Stimulated activated CD4-positive, alpha-beta T cell treated with anti-CD3 and anti-CD28 coated beads, Interleukin-15, amount 100 ng/mL, for 24 hours (primary cell): ENCODE measurements at places on chromosomes 3 and 15.

DNA sequence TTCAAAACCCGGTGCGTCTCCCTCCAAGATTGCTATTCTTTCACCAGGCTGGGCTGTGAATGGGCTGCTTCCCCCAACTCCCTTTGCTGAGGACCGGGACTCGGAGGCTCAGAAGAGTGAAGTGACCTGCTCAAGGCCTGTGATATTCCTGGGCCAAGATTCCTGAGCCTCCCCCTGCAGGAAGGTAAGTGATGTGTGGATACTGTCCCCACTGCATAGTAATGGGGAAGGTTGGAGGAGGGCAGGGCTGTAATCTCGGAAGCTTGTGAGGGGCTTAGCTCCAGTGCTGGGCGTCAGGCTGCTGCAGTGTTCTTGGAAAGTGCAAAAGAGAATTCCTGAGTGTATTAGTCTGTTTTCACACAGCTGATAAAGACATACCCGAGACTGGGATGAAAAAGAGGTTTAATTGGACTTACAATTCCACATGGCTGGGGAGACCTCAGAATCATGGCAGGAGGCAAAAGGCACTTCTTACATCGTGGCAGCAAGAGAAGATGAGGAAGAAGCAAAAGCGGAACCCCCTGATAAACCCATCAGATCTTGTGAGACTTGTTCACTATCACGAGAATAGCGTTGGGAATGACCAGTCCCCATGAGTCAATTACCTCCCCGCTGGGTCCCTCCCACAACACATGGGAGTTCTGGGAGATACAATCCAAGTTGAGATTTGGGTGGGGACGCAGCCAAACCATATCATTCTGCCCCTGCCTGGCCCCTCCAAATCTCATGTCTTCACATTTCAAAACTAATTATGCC lies 67.6 kb downstream of the EFCAB12 start:
- DNase-seq, result no peak

GRCh38 chr3:184525337-184526087 lies 36.1 kb upstream of the EPHB3 start:
- DNase-seq, result peak; percentile 34

DNA sequence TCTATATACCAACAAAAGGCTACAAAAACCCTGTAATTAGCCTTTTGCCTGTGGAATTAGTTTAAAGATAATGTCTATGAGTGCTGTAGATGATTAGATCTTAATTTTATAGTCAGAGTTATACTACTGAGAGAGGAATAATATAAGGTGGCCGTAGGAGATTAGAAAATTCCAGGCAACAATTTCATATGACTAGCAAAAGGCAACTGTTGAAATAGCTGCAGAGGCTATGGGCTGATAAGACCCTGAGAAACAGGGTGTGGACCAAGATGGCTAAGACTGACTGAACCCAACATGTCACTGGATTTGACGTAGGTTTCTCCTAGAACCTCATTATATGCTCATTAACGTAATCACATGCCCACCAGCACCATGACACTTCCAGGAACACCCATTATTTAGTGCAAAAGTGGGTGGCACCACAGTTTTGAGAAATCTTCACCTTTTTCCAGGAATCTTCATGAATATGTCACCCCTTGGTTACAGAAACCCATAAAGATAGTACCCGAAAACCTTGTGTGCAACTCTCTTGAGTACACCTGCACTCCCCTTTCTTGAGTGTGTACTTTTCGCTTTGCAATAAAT lies 29.1 kb upstream of the SCG3 start:
- DNase-seq, result no peak

- no peak for DNase-seq
Measured at GRCh38 chr3:113783463-113783862, 36.6 kb downstream of the ATP6V1A start.

- DNase-seq, result no peak
Measured at GRCh38 chr3:81218023-81218422, 543.4 kb downstream of the GBE1 start.

- no peak for DNase-seq
Measured at GRCh38 chr3:2645001-2645400, 465.2 kb downstream of the IL5RA start.

- DNase-seq, result no peak
Measured at GRCh38 chr15:90593499-90594158, 63.9 kb downstream of the CRTC3 start.

- peak; percentile 32 for DNase-seq
Measured at GRCh38 chr3:13391308-13391707, 28.8 kb downstream of the NUP210 start.

DNA sequence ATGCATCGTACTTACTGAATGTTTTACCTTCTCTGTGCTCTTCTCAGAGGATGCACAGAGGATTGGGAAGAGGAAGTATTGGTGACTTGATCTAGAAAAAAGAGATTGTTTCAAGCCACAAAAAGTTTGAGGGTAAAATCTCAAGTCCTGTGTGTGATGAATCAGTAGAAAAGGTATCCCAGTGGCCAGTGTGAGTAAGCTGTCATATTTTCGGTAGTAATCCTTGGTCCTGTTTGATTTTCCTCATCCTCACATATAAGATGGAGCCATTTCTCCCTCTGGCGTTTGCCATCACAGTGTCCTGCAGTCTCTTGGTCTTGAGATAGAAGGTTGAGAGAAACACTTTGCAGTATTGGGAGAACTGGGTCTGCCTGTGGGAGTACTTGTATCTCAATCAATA lies 166.8 kb downstream of the LPP start:
- no peak for DNase-seq

GRCh38 chr3:40754994-40755393 lies 230.2 kb downstream of the ZNF621 start:
- no peak for DNase-seq

- DNase-seq, result no peak
Measured at GRCh38 chr3:106401666-106402490, 533.1 kb upstream of the CBLB start.

DNA sequence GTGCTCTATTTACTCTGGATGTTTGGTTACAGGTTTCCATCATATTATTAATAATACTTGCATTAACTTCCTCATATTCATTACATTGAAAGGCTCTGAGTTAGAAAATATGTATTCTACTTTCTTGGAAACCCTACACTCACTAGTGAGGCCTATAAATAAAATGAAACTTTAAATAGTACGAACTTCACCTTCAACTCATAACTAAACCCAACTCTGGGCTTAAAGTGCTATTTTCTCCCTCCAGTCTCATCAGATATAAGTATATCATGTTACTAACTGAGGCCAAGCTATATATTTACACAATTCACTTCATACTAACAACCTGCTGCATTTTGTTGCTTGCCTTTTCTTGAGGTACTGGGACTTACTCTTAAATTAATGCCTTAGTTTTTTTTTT lies 306.7 kb downstream of the TIGIT start:
- no peak for DNase-seq

- no peak for DNase-seq
Measured at GRCh38 chr3:100206687-100207086, 54.1 kb upstream of the TBC1D23 start.

- DNase-seq, result no peak
Measured at GRCh38 chr15:22939652-22940061, 40.5 kb downstream of the CYFIP1 start.

DNA sequence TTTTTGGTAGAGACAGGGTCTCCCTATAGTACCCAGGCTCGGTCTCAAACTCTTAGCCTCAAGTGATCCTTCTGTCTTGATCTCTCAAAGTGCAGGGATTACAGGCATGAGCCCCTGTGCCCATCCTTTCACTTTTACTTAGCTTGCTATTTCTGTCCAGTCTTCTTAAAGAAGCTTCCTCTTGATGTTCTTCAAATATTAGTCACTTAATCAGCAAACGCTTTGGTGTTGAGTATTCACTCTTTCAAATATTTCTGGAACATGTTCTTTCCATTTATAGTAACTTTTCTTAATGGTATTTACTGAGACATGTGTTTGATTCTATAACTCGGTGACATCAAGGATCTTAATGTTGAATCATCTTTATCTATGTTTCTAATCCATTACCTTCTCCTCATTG lies 122.1 kb downstream of the CNTN6 start:
- no peak for DNase-seq

DNA sequence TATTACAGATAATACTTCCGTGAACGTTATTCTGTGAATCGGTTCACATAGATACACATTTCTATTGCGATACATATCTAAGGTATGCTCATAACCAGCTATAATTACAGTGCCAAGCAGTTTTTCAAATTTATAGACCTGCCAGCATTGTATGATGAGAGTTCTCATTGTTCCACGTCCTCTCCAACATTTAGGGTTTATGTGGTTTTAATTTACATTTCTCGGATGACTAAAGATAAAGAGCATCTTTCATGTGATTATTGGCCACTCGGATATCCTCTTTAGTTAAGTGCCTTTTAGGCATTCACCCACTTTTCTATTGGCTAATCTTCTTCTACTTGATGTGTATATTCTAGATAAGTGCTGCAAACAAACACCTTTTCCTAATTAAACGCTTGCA lies 134.7 kb upstream of the CCDC54 start:
- no peak for DNase-seq
